Non-pigmented ciliary epithelial cell (primary cell): ENCODE measurements at places on chromosomes 5 and 9.

DNA sequence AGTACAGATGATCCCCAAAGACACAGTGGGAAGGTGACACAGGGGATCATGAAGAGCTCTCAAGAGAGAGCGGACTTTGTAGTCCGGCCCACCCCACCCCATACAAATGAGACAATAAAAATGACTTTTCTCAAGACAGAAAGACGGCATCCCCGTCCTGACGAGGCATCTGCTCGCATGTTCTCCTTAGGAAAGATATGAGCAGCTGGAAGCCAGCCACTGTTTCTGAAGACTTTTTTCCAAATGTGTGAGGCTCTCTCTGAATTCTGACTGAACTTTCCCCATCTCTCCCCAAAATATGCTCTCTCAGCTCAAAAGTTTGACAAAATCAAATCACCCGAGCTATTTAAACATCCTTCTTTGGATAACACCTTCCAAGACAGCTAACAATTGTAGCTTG, 105.2 kb downstream of the RFK start:
- no peak for DNase-seq

DNA sequence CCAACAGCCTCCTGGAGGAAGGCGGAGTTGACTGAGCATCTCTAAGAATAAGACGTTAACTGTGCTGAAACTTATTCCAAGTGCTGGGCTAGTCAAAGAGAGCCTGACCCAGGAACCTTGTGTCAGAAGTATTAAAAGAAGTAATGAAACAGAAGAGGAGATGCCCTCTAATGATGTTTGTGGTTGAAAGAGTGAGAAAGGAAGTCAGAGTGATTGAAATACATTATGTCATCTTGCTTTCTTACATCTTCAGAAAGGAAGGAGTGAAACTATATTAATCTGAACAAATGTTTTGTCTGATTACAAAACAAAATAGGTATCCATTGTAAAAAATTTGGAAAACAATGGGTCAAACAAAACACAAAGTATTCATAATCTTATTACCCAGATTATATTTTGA, 460.7 kb downstream of the NTRK2 start:
- DNase-seq: no peak

DNA sequence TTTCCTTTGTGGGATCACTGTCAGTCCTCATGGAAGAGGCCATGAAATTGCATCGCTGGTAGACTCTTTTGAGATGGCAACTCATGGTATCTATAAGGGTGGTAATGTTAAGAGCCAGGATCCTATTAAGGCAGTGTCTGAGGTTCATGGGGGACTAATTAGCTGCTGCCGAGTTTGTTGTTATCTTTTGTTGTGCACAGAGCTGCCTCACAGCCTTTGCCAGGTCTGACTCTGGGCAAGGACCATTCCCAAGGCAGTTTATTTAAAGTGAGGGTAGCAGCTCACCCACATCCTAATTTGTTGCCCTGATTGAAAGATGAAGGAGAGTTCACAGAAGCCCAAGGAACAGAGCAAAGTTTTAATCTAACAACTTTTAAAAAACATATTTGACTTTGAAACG, 7.9 kb downstream of the SMARCA2 start:
- DNase-seq: no peak

DNA sequence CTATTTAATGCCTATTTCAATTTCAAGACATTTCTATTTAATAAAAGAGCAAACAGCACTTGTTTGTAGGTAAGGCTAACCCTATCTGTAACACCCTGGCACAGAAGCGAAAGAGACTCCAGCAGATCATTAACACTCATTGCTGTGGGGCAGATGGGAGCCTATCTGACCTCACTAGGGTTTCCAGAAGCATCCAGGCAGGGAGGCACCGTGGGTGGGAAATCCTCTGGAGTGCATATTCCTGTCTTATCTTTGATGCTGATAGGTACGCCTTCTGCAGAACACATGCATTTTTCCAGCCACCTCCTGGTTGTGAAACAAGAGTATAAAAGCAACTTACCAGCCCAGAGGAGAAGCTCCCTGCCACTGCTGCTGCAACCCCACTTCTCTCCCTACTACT, 233.7 kb downstream of the GLIS3 start:
- DNase-seq: no peak

DNA sequence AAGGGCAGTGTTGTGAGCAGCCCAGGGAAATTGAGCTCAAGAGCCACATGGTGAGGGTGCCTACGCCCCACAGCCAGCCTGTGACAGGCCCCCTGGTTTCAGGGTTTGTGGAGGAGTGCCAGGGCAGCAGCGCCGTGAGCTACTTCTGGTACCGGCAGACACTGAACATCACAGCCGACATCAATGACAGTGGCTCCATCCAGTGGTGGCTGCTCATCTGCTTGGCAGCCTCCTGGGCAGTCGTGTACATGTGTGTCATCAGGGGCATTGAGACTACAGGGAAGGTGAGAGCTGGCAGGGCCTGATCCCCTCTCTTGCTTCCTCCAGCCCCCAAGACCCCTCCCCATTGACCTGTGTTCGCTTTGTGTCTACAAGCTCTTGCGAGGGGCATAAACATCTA, 10.2 kb downstream of the SLC6A18 start:
- DNase-seq: no peak

GRCh38 chr9:14318934-14319580, 5.1 kb upstream of the NFIB start:
- DNase-seq: no peak

- DNase-seq: peak; percentile 74
Observed at GRCh38 chr5:125408448-125409233, 662.2 kb upstream of the ZNF608 start.

DNA sequence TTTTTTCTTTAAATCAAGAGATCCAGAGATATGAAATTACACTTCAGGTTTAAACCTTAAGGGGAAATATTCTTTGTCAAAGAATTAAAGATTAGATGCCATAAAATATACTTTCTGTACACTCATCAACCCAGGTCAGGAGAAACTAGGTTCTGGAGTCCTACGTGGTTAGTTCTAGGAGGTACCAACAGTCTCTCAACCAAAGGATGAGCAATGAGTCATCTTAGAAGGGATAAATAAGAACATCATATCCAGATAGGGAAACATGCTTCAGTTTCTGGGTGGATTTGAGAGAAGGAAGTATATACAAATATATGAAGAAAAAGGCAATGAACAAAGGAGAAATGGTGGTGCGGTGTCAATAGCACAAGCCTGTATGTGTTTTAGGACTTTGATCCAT, 98.2 kb downstream of the CSNK1G3 start:
- DNase-seq: no peak

- DNase-seq: no peak
Observed at GRCh38 chr9:126307322-126308061, 19.1 kb upstream of the MVB12B start.

DNA sequence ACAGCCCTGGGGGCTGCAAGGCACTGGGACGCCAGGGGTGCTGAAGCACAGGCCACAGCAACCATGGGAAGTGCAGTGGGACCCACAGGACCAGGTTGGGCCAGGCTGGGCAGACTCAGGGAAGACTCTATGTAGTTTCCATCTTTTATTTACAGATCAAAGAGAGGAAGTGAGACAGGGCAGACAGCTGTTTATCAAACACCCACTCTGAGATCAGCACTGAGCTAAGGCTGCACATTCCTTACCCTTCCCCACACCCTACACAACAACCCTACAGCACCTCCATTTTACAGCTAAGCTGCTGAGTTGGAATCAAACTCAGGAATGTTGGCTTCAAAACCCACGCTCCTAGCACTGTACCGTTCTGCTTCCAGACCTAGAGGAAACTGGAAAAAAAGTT, 19.8 kb downstream of the BARHL1 start:
- no peak for DNase-seq
